Renal cortical epithelial cell (primary cell): ENCODE measurements at places on chromosomes 7 and 10.

DNA sequence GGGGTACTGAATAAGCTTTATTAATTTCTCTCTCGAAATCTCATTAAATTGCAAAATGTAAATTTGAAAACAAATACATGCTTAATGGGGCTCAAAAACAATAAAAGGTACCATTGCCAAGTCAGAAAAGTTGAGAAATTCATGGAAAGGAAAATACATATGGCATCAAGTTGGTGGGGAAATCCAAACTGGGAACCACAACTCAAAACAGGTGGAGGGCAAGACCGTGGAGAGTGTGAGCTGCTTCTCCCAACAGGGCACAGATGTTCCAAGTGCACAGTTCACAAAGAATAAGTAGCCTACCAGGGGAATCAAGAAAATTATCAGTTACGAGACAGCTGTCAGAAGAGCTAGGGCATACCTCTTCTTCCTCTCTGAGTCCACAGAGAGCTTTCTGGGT lies 26.6 kb downstream of the MKX start:
- no peak for DNase-seq

DNA sequence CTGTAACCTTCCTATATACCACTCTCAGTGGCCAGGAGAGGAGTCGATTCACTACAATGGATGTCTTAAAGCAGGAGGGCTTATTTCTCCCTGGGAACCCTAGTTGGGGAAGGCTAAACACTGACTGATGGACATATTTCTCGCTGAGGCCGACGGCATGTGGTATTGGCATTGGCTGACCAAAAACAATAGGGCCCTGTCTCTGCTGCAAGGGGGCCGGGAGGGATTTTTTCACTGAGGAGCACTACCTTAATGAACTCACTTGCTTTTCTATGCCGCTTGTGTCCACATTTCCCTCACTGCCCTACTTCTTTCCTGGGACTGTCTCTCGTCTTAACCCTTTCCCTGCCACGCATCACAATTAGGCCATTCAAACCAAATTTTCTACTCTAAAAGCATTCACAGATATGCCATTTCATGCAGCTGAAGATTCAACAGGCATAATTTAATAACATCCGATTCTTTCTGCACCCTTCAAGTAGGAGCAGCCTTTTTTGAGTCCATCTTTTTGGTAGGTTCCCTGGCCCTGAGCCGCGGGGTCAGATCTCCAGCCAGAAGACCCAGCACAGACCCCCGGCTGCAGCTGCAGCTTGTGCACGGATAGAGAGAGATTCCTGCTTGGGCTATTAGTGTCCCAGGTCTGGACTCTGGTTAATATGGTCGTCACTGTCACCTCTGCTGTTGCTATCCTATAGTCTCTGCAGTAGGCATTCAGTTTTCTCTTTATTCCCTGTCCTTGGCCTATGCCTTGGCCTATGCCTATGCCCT lies 118.7 kb downstream of the HIPK2 start:
- DNase-seq = no peak

DNA sequence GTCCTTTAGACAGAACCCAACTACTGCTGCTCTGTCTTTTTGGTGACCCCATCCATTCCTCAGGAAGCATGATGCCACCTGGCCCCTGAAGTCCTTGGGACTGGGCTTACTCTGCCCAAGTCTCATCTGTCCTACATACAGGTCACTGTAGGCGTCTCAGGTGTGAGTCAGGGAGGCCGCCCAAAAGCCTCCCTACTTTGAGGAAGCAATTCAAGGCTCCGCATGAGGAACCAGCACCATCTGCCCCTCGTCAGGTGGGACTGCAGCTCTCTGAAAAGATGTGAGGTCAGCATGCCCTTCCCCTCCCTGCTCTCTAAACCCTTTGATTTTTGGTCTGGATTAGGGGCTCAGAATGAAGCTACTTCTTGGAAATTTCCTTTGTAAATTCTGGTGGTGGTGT lies 354.8 kb downstream of the CXCL12 start:
- no peak for DNase-seq

- DNase-seq = peak; percentile 3
Observed at GRCh38 chr10:126686268-126686667, 15.8 kb upstream of the C10orf90 start.

DNA sequence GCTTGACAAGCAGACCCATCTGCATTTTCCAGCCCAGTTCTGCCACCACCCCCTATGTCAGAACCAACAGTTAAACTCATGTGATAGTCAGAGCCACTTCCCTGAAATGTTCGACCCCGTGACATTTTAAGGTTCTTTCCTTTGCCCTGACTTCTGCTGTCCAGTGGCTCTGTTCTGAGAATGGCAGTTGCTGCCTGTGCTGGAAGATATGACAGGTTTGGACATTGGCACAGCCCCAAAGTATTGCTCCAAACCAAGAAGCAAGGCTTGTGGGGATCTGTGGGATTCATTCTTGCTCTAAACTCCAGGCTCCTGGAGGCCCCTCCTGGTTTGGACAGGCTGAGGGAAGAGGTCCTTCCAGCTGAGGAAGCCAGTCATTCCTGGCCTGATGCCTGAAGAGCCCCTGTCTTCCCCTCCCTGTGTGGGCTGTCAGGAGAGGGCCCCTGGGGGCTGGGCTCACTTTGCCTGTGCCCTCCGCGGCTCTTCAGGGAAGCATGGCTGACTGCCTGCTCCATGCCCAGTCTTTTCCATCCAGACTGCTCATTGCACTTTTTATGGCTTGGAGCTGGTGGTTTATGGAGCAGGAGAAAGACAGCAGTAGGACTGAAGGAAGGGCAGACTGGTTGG lies 138.0 kb downstream of the CDH23 start:
- DNase-seq = no peak

DNA sequence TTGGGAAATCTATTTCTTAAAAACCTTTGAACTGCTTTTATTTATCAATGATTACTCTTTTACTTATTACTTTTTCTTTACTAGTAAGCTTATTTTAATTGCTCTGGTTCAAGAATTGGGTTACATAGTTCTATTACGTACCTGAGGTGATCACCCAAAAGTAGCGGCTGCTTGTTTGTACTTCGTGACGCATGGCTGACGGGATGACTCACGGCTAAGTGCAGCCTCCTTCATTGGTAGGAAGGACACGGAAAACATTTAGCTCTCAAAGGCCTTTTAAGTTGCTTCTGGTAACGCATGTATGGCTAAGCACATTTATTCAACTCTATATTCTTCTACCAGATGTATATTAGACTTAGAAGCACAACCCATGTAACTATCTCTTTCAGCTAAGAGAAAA lies 285.8 kb upstream of the SP4 start:
- DNase-seq = peak; percentile 76

DNA sequence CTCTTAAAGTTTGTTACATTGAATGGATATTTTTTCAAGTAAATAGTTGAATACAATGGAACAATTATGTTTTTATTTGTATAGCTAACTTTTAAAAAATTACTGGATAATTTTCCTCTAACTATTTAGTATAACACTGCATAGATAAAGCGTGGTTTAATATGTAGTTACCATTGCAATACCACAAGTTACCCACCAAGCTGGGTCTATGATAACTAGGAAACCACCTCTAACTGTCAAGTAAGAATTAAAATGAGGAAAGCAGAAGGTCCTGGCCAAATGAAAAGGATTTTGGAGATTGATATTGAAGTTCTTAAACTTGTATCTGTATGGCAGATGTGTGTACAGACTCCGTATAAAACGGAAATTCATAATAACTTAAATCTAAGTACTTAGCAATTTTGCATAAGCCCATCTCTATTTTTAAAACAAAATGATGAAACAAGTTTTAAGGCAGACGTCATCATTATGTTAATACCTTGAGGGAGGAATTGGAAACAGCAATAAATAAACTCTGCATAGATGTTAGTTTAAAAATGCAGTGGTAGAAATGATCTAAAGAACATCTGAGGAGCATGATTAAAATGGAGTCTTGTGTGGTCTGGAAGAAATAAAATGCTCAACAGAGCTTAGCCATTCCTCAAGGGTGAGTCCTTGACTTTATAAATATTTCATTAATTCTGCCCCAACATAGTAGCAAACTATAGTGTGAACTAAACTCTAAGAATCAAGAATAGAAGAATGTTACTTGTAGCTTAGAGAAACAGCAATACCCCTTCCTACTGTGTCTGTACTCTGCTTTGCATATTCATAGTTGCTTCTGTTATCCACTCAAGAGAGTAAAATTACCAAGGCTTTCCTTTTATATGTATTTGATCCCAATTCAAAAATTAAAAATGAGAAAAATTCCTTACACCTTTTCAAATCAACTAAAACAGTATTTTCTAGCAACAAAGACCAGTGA lies 206.4 kb upstream of the FERD3L start:
- DNase-seq = no peak

GRCh38 chr7:140526787-140527664 lies 47.7 kb upstream of the MKRN1 start:
- peak; percentile 19 for DNase-seq

GRCh38 chr7:9201928-9202327 lies 768.5 kb downstream of the NXPH1 start:
- no peak for DNase-seq

DNA sequence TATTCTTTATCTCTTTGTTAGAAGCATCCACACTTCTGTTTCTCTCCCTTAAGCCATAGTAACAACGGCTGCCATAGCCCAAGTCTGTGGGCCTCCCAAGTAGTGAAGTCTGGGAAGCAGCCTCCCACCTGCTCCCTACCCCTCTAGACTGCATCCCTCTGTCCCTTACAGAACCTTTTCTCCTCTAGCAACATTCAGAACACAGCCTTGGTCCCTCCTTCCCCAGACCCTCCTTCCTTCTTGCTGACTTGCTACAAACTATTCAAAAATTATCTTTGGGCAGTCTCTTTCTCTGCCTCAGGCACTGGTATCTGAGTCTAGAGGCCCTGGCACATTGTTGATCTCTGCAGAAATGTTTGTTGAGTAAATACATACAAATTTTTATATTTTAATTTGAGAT lies 2.3 kb upstream of the NYAP1 start:
- DNase-seq = no peak

- DNase-seq = no peak
Observed at GRCh38 chr10:70054902-70055301, 2.3 kb downstream of the MACROH2A2 start.

DNA sequence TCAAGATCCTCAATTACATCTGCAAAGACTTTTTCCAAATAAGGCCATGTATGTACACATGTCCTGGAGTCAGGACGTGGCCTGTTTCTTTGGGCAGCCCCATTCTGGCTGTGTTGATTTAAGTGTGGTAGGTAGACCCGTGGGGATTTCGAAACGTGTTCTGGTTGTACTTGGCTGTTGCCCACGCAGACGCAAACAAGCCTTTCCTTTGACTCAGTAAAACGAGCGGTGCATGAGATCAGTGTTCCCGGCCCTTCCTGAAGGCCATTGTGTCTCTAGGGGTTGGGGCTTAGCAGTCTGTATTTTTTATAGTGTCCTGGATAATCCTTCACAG lies 64.8 kb upstream of the DNAJB6 start:
- peak; percentile 95 for DNase-seq

DNA sequence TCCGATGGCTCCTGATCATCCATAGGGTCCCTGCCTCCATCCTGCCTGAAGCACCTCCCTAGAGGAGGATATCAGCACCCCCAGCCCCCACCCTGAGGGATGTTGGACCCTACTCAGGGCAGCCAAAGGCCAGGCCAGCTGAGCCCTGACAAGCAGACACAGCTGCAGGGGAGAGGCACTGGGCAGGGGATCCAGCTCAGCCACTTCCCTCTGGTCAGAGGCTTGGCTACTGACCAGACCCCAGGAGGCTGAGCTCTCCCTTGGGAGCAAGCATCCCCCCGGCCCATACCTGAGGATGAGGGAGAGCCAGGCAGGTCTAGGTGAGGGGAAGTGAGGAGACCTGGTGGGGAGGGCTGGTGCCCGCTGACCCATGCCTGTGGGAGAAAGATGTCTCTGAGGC lies 6.6 kb downstream of the LDB3 start:
- DNase-seq = no peak

- DNase-seq = no peak
Observed at GRCh38 chr7:39847227-39847626, 102.8 kb upstream of the CDK13 start.

DNA sequence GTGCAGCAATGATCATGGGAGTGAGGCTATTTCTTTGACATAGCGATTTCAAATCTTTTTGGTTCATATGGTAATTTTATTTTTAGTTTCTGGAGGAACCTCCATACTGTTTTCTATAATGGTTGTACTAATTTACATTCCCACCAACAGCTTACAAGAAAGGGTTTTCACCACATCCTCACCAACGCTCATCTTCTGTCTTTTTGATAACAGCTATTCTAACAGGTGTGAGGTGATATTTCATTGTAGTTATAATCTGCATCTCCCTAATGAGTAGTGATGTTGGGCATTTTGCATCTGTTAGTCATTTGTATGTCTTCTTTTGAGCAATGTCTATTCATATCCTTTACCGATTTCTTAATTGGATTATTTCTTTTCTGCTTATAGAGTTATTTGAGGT lies 75.0 kb upstream of the FHIP2A start:
- no peak for DNase-seq

- no peak for DNase-seq
Observed at GRCh38 chr10:114115661-114116445, 58.1 kb downstream of the CCDC186 start.

DNA sequence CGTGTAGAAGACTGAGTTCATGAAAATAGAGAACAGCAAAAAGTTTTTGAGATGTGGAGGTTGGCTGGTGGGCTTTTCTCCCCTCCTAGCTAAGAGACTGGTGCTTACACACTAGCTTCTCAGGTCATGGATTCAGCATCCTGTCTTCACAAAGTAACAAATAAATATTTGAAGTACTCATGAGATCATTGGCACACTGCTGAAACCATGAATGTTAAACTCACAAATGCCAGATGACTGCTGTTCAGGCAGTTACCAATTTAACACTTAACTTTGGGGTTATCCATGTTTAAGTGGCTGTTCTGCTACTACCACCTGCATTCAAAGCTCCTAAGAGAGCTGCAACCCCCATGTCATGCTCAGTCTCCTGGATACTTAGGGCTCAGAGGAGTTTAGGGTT lies 119.0 kb upstream of the BET1 start:
- no peak for DNase-seq

DNA sequence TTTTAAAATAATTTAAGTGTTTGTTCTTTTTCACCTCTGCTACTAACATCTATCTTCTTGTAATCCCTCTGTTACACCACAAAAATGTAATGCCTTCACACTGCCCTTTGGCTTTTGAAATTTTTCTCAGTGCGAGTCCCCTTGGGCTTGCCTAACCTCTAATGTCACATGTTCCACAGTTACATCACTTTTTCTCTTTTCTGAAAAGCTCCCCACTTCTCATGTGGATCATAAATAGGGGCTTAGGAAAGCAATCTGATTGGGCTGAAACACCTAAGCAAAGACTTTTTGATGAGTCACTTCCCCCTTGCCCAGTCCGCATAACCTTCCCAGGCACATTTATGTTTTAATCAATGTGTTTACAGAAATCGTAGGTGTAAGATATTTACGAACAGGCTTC lies 288.2 kb downstream of the IPMK start:
- DNase-seq = peak; percentile 60
